ENCODE measurements at places on chromosomes 13 and 19.
A peak's percentile ranks its signal among the peaks of the same experiment; 100 is the strongest.

- no peak for DNase-seq
These were observed 102.1 kb downstream of the ITGBL1 start for GRCh38 chr13:101554420-101555125.

GRCh38 chr13:64397701-64398100 lies 2832.4 kb downstream of the PCDH9 start:
- no peak for DNase-seq

GRCh38 chr13:33871207-33872004 lies 53.5 kb downstream of the RFC3 start:
- no peak for DNase-seq

DNA sequence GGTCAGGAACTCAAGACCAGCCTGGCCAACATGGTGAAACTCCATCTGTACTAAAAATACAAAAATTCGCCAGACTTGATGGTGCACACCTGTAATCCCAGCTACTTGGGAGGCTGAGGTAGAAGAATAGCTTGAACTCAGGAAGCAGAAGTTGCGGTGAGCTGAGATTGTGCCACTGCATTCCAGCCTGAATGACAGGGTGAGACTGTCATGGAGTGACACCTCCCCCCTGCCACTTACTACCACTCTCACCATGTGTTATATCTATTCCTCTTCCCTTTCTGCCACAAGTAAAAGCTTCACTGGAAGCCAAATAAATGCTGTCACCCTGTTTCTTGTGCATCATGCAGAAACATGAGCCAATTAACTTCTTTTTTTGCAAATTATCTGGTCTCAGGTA lies 10.6 kb upstream of the CEACAM4 start:
- DNase-seq, result no peak

GRCh38 chr13:50842251-50842989 lies 1.1 kb downstream of the DLEU7 start:
- no peak for DNase-seq

DNA sequence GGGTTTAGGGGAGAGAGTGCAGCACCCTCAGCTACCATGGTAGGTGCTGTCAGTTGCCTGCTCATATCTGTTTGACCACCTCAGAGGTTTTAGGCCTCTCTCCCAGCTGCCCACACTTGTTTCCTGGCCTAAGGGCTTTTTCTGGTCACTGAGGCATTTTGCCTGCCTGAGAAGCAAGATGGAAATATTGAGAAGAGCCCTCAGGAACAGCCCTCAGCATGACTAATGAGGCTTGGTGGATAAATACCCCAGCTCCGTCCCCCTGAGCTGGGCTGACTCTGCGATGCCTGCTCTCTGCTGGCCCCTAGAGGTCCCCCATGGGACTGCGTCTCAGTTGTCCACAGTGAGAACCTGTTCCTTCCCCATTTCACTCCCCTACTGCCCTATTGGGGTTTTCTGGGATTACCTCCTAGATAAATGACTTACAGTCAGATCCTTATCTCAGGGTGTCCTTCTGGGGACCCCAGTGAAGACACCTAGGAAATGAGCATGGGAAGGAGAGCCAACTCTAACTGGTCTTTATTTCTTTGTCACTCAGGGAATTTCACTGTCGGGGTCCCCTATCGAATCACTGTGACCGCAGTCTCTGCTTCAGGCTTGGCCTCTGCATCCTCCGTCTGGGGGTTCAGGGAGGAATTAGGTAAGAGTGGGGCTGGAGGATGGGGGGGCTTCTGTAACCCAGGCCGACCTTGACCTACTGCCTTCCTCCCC lies 13.3 kb downstream of the PALM3 start:
- peak; percentile 91 for DNase-seq

DNA sequence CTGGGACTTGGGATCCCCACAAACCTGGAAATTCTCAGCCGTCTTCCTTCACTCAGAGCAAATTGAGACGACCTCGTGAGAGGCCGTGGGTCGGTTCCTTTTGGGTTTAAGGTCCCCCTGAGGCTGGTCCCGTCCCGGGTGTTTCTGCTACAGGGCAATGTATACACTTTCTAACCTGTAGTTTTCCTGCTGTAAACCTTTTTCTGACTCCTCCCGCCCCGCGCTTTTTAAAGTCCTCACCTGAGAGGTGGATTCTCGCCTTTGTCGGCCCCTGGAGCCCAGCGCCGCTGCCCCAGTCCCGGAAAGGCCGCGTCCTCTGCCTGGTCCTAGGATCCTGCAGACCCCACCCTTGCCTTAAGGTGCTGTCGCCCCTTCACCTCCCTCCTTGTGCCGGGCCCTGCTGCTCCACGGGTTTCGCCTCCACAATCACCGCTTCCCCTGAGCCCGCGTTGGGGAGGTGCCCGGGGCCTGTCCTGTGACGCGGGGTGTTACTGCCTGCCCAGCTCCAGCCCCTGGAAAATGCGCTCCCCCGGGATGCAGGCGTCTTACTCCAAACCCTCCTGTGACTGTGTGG lies 391 bp downstream of the ZNF761 start:
- no peak for DNase-seq

- no peak for DNase-seq
These were observed 92.4 kb upstream of the SIAH3 start for GRCh38 chr13:45943965-45944364.

GRCh38 chr19:7994114-7994513 lies 11.3 kb downstream of the ELAVL1 start:
- DNase-seq, result no peak

GRCh38 chr13:99339736-99340397 lies 32.7 kb upstream of the GPR183 start:
- DNase-seq, result peak; percentile 80

DNA sequence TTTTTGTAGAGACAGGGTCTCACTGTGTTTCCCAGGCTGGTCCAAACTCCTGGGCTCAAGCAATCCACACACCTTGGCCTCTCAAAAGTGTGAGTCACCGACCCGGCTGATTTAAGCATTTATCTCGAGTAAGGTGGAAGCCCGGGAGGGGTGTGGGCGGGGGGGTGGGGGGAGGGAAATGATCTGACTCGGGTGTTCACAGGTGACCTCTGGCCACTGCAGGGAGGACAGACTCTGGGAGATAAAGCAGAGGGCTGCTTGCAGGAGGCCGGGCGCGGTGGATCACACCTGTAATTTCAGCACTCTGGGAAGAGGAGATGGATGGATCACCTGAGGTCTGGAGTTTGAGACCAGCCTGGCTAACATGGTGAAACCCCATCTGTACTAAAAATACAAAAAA lies 7.9 kb downstream of the DENND1C start:
- no peak for DNase-seq

DNA sequence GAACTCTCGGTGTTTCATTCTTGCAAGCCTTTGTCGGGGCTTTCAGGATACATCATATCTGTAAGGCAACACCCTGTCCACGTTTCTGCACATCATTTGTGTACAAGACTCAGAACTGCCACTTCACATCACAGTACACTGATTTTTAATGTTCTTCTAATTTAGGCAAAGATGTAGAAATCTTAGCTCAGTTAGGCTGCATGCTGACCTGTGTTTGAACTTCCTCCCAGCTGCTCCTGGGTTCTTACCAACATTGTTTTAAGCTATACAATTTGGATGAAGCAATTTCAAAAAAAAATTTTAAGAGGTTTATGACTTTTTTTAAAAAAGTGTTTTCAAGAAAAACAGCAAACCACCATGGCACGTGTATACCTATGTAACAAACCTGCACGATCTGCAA lies 1047.9 kb upstream of the SLC10A2 start:
- no peak for DNase-seq

- no peak for DNase-seq
These were observed 377.2 kb upstream of the GPC6 start for GRCh38 chr13:92849381-92849780.

DNA sequence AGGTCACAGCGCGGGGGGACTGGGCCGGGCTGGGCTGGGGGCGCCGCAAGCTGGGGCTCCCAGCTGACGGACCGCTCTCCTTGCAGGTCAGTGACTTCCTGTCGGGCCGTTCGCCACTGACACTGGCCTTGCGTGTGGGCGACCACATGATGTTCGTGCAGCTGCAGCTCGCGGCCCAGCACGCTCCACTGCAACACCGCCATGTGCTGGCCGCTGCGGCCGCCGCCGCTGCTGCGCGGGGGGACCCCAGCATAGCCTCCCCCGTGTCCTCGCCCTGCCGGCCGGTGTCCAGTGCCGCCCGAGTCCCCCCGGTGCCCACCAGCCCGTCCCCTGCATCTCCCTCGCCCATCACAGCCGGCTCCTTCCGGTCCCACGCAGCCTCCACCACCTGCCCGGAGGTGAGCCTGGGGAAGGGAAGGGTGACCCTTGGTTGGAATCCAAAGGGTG lies 5.7 kb downstream of the MIDN start:
- no peak for DNase-seq

DNA sequence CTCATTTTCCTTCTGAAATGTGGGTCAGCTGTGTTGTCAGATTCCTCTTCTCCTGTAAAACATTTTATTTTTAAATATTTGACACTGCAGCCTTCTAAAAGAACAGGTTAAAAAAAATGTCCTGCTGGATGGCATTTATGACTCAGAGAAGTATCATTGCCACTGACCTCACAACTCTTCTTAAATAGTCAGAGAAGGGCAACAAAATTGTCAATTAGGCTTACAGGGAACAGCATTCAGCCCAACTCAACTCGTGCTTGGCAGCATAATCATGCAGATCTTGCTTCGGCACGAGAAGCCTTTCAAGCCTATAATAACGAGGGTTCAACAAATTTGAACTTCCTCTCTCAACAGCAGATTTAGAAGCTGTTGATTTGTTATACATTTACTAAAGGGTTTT lies 296.7 kb upstream of the DACH1 start:
- DNase-seq, result no peak

DNA sequence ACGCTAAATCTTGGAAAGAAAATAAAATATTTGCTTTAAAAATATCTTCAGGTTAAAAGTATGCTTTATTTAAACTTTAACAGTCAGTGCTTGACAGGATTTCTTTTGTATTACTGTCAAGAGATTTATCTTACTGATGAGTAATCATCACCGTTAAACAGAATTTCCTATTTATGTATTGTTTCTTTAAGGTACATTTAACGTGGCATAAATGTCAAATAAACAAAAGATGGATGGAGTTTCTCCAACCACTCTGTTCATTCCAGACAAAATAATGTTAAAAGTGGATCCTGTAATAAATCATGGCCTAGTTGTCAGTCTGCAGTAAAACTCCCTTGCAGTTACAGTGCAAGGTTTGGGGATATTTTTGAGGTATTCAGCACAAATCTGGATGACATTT lies 298.3 kb downstream of the DIAPH3 start:
- DNase-seq, result no peak

DNA sequence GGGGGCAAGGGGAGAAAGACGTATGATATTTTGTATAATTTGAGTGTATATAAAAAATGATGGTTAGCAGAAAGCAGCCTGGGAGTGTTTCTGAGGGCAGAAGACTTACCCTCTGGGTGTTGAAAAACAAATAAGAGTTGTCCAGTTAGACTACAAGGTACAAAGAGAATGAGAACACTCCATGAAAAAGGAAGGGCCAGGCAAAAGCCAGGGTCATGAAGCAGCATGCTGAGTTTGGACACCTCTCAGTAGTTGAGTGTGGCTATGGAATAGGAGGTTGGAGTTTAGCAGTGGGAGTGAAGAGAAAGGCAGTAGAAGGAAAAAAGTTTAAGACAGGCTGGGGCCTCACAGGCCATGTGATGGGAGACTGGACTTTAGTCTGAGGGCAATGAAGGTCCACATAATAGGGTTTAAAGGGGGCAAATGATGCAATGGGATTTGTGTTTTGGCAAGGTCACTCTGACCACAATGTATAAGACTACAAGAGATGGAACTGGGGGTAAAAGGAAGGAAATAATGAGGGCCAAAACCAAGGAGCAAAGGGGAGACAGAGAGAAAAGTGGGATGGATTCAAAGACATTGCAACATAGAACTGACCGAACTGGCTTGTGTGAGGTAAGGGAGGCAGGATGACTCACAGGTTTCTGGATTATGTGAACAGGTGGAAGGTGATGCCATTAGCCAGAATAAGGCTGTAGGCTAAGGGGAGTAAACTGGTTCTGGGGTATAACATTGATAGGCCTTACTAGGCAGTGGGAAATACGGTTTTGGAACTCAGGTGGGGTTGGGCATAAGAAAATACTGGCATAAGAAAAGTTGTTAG lies 76.6 kb downstream of the SERP2 start:
- DNase-seq, result no peak

- no peak for DNase-seq
These were observed 1752.2 kb upstream of the PCDH20 start for GRCh38 chr13:63167699-63168337.

DNA sequence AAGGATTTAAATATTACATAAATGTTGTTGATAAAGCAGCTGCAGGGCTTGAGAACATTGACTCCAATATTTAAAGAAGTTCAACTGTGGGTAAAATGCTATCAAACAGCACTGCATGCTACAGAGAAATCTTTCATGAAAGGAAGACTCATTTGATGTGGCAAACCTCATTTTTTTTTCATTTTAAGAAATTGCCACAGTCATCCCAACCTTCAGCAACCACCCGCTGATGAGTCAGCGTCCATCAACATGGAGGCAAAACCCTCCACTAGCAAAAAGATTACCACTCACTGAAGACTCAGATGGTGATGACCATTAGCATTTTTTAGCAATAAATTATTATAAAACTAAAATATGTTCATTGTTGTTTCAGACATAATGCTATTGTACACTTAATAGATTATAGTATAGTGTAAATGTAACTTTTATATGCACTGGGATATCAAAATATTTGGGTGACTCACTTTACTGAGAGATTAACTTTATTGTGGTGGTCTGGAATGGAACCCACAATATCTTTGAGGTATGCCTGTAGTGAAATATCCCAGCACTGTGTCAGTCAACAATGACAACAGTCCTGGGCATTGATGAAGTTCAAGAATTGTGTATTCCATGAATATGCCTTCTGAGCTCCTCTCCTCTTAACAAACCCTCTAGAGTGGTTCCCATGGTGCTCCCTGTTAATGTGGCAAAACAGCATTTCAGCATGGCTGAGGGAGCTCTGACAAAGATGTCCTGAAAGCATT lies 52.4 kb upstream of the SOX21 start:
- DNase-seq, result no peak
